Activated CD4-positive, alpha-beta memory T cell treated with anti-CD3 and anti-CD28 coated beads, Interleukin-2, amount 10 ng/mL, durations not matched to agents 7 days and 5 days (primary cell): ENCODE measurements at places on chromosomes 2 and 18. TPM values are rescaled to one million over a fixed set of nuclear protein-coding genes. Genes with fewer than 3 reads are reported as not detected.

Gene CCDC74A
- 5.2 TPM for total RNA-seq

Gene TSN
- total RNA-seq: 56.7 TPM

DNA sequence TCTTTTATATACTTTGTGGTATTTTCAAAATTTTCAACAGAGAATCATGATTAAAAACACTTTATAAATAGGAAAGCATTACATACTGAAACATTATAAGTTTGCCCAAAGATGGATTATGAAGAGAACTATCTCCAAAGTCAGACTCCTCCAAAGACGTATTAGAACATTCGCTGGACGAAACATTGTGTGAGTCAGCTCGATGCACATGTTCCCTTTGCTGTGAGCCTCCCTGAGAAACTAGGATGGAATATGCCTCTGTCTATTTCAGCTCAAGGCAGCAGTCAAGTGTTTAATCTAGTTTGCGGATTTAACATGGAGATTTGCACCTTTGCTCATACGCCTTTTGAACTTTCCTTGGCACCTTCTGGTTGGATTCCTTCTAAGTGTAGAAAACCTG, 92.2 kb upstream of the NCKAP5 start:
- DNase-seq: no peak

GRCh38 chr2:181886192-181886591, 5.3 kb upstream of the ITPRID2 start:
- no peak for DNase-seq

DNA sequence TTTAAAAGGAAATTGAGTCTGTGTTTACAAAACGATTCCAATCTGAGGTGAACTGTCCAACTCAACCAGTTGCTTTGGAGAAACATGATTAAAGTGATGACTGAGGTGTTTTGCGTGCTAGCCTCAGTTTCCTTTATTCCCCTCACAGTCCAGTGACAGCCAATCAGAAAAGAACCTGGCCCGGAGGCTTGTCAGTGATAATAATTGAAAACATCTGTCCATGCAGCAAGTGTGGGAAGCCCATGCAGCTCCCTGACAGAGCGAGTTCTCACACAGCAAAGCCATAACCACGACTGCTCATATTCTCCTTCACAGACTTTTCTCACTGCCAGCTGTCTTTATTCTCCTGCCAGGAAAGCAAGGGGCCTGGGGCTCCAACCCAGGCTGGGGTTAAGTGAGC, 613.4 kb downstream of the ARHGAP15 start:
- DNase-seq: no peak

DNA sequence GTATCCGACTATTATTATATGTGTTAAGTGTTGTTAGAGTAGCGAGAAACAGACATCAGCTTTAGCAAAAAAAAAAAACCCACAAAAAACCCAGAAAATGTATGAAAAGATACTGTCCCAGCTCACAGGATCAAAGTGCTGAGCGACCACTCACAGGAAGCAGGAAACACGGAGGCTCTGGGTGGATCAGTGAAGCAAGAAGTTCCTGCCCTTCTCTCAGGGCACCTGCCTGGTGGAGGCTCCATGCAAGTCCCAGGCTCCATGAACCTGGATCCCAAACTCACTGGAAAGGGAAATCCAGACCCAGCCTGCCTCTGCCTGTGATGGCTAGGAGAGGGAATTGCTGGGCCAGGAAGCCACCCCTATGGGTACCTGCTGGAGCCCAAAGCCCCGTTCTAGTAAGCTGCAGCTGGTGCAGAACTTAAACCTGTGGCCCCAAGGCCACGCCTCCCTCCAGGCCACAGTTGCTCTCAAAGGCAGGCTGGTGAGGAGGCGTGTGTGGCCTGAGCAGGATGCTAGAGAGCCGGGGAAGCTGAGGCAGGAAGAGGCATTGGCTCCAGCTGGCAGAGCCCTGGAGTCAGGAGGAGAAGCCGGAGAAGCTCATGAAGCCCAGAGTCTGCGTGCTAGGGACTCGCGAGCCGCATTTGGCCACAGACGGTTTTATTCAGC, 63.5 kb upstream of the TAF1B start:
- DNase-seq: peak; percentile 83

DNA sequence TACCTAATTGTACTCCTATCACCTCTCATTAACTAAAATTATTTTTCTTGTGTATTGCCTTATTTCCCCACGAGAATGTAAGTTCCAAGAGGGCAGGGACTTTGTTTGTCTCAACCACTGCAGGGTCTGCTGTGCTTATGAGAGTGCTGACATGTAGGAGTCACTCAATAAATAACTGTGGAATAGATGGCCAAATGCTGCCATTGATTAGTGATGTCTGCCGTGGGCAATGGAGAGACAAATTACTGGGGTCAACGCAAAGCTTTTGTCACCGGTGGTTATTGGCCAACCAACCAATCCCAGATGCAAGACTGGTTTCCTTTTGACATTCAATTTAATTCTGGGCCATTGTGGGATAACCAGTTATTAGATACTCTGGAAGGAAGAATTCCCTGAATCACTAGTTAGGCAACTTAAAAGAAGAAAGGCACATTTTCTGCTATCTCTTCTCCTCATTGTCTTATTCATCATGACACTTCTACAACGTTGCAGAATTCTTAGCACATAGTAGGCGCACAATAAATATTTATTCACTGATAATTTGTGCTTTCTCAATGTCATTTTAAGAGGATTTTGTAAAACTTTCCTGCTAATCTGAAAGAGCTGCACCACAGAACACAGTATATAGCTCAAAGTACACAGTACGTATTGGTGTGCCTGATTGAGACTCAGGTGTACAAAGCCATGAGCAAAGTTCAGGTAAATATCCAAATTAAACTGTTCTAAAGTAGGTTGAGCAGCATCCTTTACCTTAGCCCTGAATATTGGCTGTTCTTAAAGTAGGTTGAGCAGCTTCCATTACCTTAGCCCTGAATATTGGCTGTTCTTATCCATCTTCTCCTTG, 95.9 kb downstream of the ACTR3 start:
- no peak for DNase-seq
